ENCODE measurements at places on chromosomes 2 and 18. TPM values are rescaled to one million over a fixed set of nuclear protein-coding genes. Genes with fewer than 3 reads are reported as not detected.

Gene GCG
- total RNA-seq = not detected

Gene IL37
- total RNA-seq = not detected

Gene RIT2
- total RNA-seq = not detected

Gene RABL2A
- 16.0 TPM for total RNA-seq

Gene PSMA8
- 2.0 TPM for total RNA-seq

Gene SLC9A2
- 0.07 TPM for total RNA-seq

DNA sequence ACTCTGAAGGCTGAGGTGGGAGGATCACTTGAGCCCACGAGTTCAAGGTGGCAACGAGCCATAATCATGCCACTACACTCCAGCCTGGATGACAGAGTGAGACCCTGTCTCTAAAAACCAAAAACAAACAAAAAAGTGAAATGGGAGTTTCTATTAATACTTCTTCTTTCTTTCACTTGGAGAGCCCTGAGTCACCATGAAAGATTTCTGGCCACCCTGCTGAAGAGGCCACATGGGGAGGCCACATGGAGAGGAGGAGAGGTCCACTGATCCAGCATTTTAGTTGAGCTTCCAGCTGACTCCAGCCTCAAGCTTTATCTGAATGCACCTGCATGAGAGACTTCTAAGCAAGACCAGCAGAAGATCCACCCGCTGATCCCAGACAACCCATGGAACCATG lies 74.2 kb upstream of the LAPTM4A start:
- no peak for DNase-seq

GRCh38 chr18:48955830-48956261 lies 5.1 kb upstream of the SMAD7 start:
- DNase-seq = no peak

- no peak for DNase-seq
These were observed 40.1 kb downstream of the GPD2 start for GRCh38 chr2:156476021-156476849.

DNA sequence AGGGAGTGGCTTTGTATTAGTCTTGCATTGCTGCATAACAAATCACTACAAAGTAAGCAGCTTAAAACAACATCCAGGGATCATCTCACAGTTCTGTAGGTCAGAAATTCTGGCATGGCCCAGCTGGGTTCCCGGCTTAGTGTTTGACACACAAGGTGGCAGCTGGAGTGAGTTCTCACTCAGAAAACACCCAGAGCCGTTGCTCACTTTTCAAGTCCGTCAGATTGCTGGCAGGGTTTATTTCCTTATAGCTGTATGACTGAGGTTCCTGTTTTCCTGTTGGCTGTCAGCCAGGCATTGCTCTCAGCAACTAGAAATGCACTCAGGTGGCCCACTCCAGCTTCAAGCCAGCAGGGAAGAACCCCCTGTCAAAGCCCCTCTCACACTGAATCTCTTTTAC lies 324.1 kb downstream of the CCDC178 start:
- no peak for DNase-seq

DNA sequence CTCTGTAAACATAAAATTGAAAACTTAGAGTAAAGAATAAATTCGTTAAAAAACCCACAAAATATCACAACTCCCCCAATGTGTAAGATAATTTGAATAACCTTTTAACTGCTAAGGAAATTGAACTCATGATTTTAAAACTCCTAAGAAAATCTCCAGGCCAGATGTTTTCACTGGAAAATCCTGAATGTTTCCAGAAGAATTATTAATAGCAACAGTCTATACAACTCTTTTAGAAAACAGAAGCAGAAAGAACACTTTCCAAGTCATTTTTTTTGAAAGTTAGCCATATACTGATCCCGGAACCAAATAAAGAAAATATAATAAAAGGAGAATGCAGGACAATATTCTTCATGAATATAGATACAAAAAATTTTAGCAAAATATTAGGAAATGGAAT lies 165.6 kb downstream of the ACOXL start:
- DNase-seq = no peak

GRCh38 chr2:138032334-138032733 lies 68.1 kb downstream of the HNMT start:
- no peak for DNase-seq

DNA sequence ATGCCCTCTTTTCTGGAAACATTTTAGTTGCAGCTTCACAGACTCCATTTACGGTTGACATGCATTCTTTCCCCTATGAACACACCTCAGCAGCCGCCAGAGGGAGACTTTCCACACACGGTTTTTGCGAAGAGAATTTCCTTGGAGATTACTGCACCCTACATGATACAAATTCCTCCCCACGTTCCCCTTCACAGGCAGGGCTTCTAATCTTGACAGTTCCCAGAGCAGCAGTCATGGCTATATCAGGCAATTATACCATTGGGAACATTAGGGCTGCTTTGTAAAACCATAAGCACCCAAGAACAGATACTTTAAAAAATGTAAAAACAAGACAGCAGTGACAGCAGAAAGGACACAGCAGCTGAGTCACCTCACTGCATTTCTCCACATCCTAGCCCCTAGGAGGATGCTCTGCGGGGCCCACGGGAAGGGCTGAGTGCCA lies 253.8 kb downstream of the TGIF1 start:
- DNase-seq = peak; percentile 63

DNA sequence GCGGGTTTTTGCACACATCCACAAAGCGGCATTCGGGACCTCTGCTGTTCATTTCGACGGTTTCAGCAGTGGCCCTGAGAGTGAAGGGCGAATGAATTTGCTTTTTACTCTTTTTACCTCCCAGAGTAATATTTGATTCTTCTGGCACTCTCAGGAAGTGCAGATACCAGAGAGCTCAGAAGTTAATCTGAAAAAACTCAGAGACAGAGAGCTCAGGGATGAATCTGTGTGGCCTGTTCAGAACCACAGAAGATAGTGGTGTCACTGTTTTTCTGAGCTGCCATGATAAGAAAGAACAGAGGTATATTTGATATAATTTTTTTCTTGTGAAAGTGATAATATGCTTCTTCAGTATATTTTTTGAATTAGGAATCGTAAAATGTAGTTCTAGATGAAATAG lies 129.3 kb downstream of the MBP start:
- no peak for DNase-seq

GRCh38 chr2:2809771-2810170 lies 478.7 kb upstream of the MYT1L start:
- no peak for DNase-seq

DNA sequence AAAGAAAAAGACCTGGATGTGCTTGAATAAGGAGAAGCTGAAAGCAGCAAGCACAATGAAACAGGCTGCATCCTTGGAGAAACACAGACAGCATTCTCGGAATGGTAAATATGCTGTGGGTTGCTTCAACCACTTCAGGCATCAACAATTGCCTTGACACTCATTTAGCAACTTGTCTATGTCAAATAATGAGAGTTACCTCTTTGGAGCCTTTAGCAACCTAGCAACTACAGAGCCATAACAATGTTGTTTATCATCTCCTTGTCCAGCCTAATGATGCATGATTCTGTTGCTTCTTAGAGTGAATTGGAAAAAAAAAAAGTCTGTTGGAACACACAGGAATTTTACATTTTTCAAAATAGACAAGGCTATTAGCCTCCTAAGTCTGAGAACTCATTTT lies 410.6 kb downstream of the PIK3C3 start:
- DNase-seq = no peak

GRCh38 chr2:7452110-7452876 lies 535.1 kb downstream of the RNF144A start:
- no peak for DNase-seq

DNA sequence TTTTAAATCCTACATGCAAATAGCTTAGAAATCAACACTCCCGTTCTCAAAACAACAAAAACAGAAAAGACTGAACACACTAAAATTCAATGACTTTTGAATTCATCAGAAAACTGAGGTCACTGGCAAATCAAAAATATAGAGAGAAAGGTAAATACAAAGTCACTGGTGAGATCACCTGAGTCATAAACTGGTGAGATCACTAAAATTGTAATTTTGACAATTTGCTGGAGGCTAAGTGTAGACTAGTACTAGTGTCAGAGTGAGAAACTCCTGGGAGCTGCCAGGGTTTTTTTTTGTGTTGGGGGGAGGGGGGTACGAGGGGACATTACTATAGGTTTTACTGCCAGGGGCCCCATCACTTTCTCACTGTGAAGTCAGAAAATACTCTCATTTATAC lies 1876.0 kb upstream of the CELF4 start:
- DNase-seq = no peak

DNA sequence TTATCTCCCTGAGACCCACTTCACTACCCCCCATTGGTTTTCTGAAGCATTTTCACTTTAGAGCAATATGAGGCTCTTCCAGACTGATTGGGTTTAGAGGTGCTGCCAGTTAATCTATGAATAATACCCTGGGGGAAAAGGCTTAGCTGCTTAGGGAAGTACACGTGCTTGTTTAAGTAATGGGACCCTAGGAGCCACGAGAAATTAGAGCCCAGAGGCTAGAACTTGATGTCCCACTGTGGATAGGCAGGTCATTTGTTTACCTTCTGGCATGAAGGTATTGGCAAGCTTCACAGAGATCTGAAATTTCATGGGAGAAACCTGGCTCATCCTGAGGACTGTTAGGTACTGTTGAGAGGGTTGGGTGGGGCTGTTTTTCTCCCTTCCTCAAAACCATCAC lies 59.7 kb downstream of the CLIP4 start:
- DNase-seq = no peak

DNA sequence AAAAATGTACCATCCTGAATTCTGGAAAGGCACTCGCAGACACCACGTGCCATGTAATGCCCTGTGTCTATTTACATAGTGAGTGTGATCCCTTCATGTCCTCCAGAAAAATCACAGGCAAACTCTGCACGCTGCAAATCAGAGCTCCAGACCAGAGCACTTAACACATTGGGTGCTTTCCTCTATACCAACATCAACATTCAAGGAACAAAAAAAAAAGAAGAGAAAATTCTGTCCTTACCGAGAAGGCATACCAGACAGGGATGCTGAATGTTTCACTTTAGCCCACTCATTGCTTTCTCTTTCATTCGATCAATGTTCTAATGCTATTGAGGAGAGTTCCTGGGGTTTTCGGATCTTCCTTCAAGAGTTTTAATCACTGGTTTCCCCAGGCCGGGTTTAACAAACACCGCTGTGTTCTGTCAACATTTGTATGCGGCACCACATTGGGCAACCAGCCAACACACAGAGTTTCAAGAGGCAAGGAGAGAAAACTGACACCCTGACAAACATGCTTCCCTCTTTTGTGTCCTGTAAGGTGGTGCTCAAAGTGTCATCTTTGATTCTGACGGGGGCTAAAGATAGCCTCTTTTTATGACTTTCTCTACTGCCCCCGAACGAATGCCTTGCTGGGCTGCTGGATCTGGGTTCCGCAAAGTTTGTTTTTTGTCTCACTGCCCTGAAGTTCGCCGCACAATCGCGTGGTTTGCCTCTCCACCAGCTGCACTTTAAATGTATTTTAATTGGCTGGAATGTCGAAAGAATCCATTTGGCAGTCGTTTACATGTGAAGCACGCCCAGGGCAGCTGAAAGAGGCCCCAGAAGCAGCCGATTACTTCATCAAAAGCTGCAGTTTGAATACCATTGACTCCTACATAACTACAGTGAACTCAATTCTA lies 106.4 kb upstream of the NCKAP5 start:
- DNase-seq = no peak

GRCh38 chr2:233768076-233768475 lies 8.0 kb downstream of the UGT1A1 start:
- no peak for DNase-seq

DNA sequence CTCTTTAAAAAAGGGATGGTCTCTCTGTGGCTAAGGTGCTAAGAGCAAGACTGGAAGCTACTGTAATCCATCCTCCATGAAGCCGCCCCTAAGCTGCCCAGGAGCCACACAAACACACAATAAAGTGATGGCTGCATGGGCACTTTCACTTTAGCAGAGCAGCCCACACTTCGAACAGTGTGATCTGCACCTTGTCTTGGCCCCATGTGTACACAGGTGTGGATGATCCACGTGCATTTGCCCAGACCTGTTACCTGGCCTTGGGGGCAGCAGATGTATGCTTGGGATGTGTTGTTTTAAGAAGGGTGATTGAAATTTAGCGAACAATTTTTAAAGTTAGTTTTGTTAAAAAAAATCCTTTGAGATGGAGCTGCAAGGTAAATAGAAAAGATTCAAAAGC lies 39.9 kb downstream of the TMEM178A start:
- no peak for DNase-seq

- no peak for DNase-seq
These were observed 36.0 kb upstream of the FZD5 start for GRCh38 chr2:207805566-207806226.

GRCh38 chr2:152715854-152716428 lies 1.3 kb downstream of the PRPF40A start:
- DNase-seq = peak; percentile 65

DNA sequence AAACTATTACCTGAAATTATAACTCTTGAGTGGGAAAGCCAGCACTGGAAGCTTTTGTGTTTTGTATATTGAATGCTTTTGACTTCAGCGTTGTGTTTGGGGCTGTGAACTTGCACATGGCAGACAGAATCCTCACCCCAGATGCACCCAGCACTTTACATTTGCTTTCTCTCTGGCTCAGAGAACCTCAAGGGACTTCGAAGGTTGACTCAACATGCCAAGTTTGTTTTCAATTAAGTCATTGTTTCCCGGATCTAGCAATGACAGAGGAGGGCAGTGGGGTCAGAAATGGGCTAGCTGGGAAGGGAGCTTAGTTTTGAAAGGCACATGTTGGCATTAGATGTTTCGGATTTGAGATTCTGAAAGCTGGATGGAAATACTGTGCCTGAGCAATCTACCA lies 22.4 kb downstream of the TET3 start:
- no peak for DNase-seq

GRCh38 chr2:70779911-70780545 lies 10.4 kb downstream of the FIGLA start:
- DNase-seq = no peak

All from activated CD4-positive, alpha-beta T cell treated with anti-CD3 and anti-CD28 coated beads for 36 hours (primary cell).